ENCODE measurements at places on chromosomes 12 and 14.

DNA sequence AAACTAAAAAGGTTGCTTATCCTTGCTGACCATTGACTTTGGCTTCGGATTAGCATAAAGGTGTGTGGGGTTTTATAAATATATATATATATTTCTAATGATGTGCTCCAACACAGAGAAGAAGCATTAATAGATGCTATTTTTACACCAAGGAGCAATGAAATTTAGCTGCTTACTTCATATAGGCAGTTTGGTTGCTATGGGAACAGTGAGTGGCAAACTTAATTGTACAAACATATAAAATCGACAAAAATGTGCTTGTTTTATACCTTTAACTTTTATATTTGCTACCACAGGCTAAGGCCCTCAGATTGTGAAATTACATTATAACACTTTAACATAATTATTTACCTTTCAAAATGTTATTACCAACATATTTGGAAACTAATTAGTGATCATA lies 303.4 kb downstream of the SEC23A start:
- DNase-seq, result no peak

GRCh38 chr14:84029246-84029645 lies 1500.7 kb upstream of the FLRT2 start:
- no peak for DNase-seq

- DNase-seq, result no peak
These were observed 101.1 kb downstream of the B4GALNT3 start for GRCh38 chr12:560691-561390.

DNA sequence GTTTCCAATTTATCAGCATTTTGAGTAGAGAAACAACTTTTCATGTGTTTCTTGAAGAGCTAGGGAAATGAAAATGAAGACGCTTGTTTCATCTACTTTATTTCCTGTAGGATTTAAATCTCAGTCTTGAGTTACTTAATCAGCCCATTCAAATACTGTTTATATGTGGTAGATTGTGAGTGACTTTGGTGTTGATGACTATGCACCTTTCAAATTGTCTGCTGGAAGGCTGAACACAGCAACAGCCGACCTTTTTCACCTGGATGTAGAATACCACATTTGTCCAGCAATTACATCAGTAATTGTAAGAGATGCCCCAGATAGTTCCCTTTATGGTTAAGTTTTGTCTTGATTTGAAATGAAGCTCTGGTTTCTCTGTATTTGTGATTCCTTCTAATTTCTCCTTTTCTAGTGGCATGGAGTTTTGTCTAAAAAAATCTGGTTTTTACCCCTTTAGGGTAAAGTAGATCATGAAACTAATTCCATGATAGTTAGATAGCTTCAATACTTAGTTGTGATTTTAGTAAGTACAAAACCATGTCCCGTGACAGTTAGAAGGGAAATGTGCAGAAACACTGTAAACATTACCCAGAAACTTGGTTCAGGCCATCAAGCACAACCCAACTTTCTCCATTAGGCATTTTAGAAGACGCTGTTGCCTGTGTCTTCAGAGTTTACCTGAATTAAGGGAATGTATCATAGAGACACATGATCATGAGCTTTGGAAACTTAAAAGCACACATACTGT lies 165.0 kb downstream of the SRGAP1 start:
- DNase-seq, result no peak

GRCh38 chr12:57523706-57524614 lies 1.3 kb downstream of the MBD6 start:
- no peak for DNase-seq

GRCh38 chr12:25004447-25004846 lies 55.5 kb upstream of the BCAT1 start:
- DNase-seq, result no peak

DNA sequence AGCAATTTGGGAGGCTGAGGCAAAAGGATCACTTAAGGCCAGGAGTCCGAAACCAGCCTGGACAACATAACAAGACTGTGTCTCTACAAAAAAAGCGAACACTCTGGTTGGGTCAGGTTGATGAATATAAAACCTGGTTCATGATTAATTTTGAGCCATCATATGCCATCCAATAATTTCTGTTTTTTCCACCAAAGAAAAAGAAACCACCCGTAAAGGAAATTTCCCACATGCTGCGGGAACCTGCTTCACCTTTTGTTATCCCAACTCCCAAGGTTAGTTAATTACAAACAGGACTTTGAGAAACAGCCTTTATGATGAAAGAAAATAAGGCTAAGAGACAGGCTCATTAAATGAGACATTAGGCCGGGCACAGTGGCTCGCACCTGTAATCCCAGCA lies 24.1 kb upstream of the BICDL1 start:
- DNase-seq, result no peak

DNA sequence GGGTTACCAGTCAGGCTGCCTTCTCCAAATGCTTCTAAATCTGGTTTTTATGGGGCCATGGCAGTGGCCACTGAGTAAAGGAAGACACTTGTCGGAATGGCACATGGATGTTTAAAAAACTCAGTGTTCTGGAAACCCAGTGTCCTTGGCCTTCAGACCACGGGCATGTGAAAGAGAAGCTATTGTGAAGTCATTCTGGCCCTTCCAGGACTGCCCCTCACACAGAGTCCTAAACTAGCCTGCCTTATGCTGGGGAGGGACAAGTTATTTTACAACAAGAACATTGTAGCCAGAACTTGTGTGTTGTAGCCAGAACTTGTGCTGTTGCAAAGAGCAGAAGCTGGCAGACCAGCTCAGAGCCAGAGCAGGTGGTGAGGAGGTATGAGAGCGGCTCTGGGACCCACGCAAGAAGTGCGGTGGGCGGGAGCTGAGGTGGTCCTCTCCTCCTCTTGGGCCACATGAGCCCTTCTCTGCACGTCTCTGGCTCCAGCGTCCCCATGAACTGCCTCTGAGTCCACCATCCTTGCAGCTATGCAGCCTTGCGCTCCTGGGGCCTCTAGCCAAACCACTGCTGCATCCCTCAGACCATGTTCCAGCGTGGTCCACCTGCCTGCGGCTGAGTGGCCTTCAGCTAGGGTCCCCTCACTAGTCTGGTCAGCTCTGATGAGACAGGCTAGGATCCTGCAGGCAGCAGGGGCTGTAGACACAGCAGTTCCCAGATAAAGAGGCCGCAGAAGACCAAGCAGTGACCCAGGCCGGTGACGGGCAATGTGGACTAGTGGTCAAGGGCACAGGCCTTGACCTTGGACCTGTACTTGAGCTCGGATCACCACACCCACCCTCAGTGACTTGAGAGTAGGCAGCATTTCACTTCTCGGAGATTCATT lies 32.5 kb downstream of the MMAB start:
- no peak for DNase-seq

GRCh38 chr12:130973906-130974305 lies 20.2 kb downstream of the ADGRD1 start:
- no peak for DNase-seq

- no peak for DNase-seq
These were observed 205.2 kb downstream of the PAX9 start for GRCh38 chr14:36866867-36867266.

DNA sequence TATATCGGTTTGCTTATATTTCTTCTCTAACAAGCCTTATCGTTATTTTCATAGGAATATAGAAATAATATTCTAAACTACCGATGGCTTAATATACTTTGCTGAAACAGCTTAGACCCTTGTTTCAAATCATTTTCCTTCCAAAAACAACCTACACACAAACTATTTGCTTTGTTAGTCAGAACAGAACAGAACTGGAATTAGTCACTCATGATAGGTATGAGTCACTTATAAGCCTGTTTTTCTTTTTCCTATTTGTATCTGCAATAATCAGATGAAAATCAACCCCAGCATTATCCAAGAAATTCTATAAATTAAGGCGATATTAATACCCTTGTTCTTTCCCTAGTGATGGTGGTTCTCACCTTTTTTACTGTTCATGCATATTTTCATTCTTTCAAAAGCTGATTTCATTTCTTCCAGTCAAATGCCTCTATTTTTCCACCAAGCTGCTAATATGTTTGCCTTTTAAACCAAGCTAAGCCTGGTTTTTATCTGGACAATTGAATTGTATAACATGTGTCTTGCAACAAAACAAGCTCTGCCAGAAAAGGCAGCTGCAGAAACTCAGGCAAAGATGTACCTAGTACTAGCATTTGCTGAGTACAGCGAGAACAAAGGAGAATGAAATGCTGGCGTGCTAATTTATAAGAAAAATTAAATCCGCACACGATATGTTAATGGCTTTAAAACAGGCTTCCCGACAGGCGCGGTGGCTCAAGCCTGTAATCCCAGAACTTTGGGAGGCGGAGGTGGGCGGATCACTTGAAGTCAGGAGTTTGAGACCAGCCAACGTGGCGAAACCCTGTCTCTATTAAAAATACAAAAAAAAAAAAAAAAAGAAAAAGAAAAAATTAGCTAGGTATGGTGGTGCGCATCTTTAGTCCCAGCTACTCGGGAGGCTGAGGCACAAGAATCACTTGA lies 1418.2 kb downstream of the AACS start:
- DNase-seq, result no peak

DNA sequence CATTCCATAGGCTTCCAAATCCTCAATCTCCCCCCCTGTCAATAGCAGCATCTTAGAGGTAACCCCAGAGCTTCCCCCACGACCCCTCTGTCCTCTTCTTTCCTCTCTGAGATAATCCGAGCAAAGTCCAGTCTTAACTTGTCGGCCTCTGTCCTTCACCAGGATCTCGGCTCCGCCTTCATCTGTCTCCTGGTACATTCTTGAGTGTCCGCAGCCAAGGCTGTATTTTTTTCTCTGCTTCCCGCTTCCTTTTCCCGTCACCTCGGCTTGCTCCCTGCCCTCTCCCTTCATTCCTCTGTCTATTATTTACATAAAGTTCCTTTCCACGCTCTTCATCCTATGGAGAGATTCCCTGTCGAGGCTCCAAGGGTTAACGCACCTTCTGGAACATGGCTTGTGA lies 153.9 kb upstream of the GSC start:
- no peak for DNase-seq

DNA sequence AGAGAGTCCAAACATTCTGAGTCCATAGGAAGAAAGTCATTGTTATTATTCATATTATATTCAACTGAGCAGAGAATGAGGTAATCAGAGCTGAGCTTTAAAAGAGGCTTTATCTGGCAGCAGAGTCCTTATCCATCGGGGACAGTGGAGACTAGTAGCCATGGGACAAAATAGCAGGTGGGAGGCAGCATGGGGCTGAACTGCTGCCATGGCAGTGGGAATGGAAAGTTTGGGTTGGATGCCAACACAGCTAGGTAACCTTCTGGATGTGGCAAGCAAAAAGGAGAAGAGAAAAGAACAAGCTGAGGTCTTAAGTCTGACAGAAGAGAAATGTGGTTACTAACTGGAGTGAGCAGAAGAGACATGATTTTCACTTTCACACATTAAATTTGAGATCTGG lies 71.0 kb upstream of the CDKN3 start:
- DNase-seq, result no peak

GRCh38 chr14:57403521-57403864 lies 13.1 kb downstream of the NAA30 start:
- no peak for DNase-seq

DNA sequence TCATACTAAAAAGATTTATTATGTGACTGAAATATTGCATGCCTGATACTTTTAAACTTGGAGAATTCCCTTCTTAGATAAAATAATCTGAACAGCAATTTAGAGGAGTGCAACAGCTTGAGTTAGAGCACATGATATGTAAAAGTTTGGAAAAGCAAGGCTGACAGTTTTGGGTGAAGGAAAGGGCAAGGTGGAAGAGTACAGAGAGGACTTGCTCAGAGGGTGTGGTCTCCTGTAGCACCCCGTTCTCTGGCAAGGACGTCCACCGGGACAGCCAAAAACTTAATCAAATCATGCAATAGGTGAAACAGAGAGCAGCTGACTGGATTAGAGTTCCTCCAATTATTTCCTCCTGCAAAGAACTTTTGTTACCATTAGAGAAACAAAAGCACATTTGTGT lies 65.2 kb upstream of the PDZRN4 start:
- DNase-seq, result no peak

GRCh38 chr14:77682158-77682553 lies 25.7 kb downstream of the ALKBH1 start:
- DNase-seq, result no peak

- DNase-seq, result no peak
These were observed 65.3 kb downstream of the PDE6H start for GRCh38 chr12:15038137-15038536.

DNA sequence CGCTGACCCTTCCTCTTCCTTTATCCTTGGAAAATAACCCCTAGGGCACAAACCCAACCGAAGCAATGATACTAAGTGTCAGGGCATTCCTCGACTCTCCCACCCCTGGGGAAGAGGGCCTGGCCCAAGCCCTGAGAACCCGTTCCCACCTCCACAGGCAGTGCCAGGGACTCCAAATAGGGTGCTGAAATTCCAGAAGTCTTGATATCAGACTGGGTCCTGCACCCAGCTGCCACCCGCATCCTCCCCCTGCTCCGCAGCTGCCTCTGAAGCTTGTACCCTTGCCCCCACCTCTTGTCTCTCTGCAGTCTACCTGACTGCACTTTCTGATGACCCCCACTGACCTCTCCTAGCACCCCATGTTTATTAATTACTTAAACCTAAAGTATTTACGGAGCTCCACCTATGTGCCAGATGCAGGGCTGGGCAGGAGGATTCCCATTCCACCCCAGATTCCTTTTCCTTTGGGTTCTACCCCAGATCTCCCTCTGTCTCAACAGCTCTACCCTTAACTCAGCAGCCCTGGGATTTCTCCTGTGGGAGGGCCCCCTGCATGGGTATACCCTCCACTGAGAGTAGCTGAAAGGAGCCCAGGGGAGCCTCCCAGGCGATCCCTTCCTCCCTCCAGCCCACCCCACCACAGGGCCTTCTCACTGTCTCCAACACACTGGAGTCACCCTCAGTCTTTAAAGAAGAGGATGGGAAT lies 4.1 kb upstream of the KRT18 start:
- DNase-seq, result no peak

DNA sequence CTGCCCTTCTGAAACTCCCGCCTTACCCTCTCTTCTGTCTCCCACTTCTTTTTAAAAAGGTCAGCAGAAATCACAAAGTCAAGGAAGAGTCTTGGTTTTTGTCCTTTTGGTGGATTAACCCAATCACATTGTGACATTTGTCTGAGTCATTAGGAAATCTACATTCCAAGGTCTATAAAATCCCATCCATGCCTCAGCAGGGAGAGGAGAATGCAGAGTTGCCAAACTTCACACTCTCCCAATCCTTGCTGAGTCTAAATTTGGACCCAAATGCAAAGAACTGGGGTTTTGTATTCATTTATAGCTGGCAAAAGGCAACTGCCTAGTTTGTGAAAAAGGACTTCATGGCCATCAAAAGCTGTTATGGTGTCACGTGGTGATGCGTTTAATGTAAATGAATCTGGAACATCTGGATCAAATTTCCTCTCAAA lies 67.9 kb downstream of the TMEM30B start:
- no peak for DNase-seq

DNA sequence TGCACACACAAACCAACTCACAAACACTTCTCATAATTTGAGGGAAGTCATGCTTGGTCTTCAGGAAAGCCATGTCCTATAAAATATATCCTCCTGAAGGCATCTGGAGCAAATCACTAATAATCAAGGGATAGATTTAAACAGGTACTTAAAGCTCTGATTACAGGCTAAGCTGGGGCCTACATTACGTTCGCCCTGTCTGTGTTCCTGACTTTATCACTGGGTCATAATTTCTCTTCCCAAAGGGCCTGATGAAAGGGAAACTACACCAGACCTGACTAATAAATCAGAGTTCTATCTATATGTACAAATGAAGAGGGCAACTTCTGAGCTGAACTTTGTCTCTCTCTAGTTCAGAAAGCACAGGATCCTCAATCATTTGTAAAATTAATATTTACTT lies 43.9 kb upstream of the RASSF8 start:
- no peak for DNase-seq

GRCh38 chr14:91509878-91510170 lies 286 bp downstream of the PPP4R3A start:
- DNase-seq, result no peak

- no peak for DNase-seq
These were observed 132.3 kb downstream of the CHST11 start for GRCh38 chr12:104588921-104589590.
